ENCODE measurements at places on chromosomes 6 and 20. TPM values are rescaled to one million over a fixed set of nuclear protein-coding genes. Genes with fewer than 3 reads are reported as not detected.
A peak's percentile ranks its signal among the peaks of the same experiment; 100 is the strongest.

- H3K27ac ChIP-seq: no peak overlapping the region
- no peaks in the 10 kb centered on the region for H3K36me3 ChIP-seq
- no peak for DNase-seq
- no peak overlapping the region for H3K4me3 ChIP-seq
- H3K4me1 ChIP-seq: peaks cover 3% of the 10 kb centered on the region
- no peaks in the 10 kb centered on the region for H3K27me3 ChIP-seq
Observed at GRCh38 chr6:157456524-157456829, 75.5 kb downstream of the ZDHHC14 start.

DNA sequence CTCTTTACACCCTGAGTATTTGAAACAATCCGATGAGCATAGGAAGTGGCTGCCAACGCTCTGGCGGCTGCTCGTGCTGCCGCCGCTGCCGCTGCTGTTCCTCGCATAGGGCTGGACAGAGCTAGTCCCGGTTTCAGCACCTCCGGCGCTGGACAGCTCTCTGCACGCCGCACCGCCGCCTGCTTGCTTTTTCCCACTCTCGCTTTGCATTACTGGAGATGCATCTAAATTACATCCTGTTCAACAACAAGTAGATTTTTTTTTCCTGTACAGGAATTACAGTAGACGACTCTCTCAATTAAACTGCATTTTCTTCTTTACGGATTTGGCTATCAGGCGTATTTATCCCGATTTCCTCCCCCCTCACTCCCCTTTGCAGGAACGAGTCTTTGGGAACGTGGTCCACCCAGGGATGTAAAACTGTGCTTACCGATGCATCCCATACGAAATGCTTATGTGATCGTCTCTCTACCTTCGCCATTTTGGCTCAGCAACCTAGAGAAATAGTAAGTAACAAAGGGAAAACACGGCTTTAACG is 563.8 kb downstream of the LMBRD1 start:
- DNase-seq: peak; percentile 89
- no peak overlapping the region for H3K4me3 ChIP-seq
- peak overlapping the region; percentile 10 for H3K27ac ChIP-seq
- H3K27me3 ChIP-seq: no peaks in the 10 kb centered on the region
- H3K36me3 ChIP-seq: no peaks in the 10 kb centered on the region
- H3K4me1 ChIP-seq: no peaks in the 10 kb centered on the region

DNA sequence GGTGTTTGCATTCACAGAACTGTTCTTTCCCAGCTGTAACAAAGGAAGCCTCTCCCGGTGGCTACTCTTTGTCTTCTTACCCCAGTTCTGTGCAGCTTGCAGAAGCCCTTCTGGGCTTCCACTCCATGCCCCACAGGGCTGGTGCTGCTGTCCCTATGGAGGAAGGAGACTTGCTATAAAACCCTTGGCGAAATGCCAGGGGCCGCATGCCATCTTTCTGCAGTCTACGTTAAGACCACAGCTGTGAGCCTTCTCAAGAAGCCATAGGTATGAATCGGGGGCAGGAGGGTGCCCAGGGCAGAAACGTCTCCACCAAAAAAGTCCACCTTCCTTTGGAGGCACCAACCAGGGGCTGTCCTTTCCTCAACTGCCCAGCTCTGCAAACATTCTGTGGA is 60.7 kb downstream of the PRND start:
- H3K4me3 ChIP-seq: no peak overlapping the region
- DNase-seq: no peak
- no peaks in the 10 kb centered on the region for H3K36me3 ChIP-seq
- H3K27me3 ChIP-seq: no peaks in the 10 kb centered on the region

DNA sequence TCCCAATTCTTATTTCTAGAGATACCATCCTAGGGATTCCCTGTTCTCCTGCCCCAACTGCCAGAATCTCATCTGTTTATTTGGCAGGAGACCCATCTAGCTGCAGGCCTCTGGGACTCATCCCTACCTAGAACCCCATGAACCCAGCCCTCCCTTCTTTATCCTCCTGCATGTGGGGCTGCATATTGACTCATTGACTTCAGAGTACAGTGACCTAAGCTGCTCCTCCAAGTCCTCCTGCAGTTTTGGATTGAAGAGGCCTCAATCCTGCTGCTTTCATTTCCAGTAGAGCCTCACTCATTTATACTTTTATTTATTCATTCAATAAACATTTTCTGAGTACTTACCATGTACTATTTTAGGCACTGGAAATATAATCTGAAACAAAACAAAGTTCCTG is 11.6 kb downstream of the TMEM200A start:
- peaks cover 3% of the 10 kb centered on the region for H3K4me1 ChIP-seq
- H3K36me3 ChIP-seq: no peaks in the 10 kb centered on the region
- no peaks in the 10 kb centered on the region for H3K27me3 ChIP-seq
- peak overlapping the region; percentile 65 for H3K27ac ChIP-seq
- DNase-seq: peak; percentile 59

GRCh38 chr20:8425802-8426201 is 293.7 kb downstream of the PLCB1 start:
- no peaks in the 10 kb centered on the region for H3K36me3 ChIP-seq
- no peaks in the 10 kb centered on the region for H3K4me1 ChIP-seq
- DNase-seq: no peak
- no peak overlapping the region for H3K4me3 ChIP-seq

GRCh38 chr20:53884859-53885541 is 185.4 kb downstream of the BCAS1 start:
- H3K4me1 ChIP-seq: no peaks in the 10 kb centered on the region
- no peak overlapping the region for H3K27ac ChIP-seq
- H3K36me3 ChIP-seq: no peaks in the 10 kb centered on the region
- no peaks in the 10 kb centered on the region for H3K27me3 ChIP-seq

DNA sequence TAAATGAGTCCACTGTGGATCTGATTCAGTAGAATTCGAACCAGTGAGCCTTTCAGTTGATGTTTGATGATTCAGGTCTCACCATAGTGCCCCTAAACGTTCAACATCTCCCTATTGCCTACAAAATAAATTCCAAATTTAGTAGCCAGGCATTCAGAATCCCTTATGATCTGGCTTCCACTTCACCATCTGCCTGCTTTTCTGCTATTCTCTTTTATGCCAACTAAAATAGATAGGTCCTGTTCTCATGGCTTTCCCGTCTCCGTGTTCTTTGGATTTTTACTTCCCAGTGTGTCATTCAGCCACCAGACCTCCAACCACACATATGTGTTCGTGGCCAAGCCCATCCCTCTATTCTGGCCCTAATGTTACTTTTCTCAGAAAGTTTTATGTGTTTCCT is 410.4 kb downstream of the LMBRD1 start:
- no peak overlapping the region for H3K4me3 ChIP-seq
- H3K27ac ChIP-seq: no peak overlapping the region
- H3K27me3 ChIP-seq: no peaks in the 10 kb centered on the region
- DNase-seq: no peak

DNA sequence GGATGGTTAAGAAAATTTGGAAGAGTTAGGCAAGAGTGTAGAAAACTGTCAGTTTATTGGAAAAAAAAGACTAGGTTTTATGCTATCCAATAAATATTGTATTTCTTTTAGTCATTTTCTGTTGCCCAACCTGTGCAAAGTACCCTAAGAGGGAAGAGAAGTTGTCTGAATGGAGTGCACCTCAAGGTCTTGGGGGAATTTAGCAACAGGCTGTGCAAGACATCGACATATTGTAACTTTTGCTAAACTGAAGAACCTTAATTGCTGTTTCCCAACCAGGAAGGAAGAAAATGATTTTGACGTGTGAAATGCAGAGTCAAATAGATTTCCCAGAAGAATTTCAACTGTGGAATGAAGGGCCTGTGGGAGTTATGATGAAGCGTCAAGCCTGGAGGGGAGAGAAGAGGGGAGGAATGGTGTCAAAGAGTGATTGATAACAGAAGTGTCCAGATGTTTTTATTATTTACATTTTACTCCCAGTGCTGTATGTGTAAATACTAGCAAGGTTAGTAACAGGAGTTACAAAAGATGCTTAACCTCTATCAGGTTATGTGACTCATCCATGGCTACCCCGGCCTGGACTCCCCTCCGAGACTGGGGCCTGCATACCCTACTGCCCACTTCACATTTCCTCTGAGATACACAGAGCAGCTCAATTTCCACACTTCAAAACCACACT is 246.8 kb downstream of the MYLK4 start:
- H3K27ac ChIP-seq: no peak overlapping the region
- no peaks in the 10 kb centered on the region for H3K27me3 ChIP-seq
- DNase-seq: no peak
- H3K36me3 ChIP-seq: no peaks in the 10 kb centered on the region
- no peak overlapping the region for H3K4me3 ChIP-seq

- peak overlapping the region; percentile 64 for H3K27ac ChIP-seq
- peak overlapping the region; percentile 35 for H3K4me3 ChIP-seq
- peak; percentile 57 for DNase-seq
- H3K27me3 ChIP-seq: peaks cover 37% of the 10 kb centered on the region
Observed at GRCh38 chr20:19212821-19213502, 520 bp downstream of the SLC24A3 start.

DNA sequence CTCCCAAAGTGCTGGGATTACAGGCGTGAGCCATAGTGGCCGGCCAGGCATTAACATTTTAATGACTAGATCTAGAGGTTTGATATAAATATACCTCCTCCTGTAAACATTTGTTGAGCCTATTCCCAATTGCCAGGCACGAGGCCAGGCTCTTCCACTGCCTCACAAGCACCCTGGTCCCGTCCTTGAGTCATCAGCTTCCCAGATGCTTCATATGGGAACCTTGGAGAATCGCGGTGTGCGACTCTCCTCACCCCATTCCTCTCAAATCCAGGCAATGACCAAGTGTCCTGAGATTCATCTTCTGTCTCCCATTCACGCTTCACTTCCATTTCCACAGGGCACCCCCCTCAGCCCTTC is 35.9 kb upstream of the PIM1 start:
- DNase-seq: no peak
- peak overlapping the region; percentile 82 for H3K27ac ChIP-seq
- no peaks in the 10 kb centered on the region for H3K36me3 ChIP-seq
- no peaks in the 10 kb centered on the region for H3K27me3 ChIP-seq
- no peak overlapping the region for H3K4me3 ChIP-seq

- no peak overlapping the region for H3K27ac ChIP-seq
- no peak overlapping the region for H3K4me3 ChIP-seq
- no peak for DNase-seq
- no peaks in the 10 kb centered on the region for H3K4me1 ChIP-seq
Observed at GRCh38 chr6:144593392-144593791, 308.3 kb downstream of the UTRN start.

DNA sequence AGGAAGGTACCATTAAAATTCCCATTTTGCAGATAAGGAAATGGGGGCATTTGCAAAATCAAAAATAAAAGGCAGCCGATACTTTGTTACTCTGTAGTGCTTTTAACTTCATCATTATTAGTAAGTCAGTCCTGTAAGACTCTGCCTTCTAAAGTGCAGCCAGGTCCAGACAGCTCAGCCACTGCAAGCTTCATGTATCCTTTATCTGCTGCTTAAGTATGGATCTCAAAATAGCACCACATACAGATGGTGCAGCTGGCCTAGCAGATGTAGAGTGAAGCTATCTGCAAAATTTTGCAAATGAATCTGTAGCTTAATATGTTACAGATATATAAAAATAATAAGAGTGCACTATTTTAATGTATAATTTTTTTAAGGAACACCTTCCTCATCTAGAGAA is 53.4 kb downstream of the NUS1 start:
- DNase-seq: no peak
- H3K4me1 ChIP-seq: no peaks in the 10 kb centered on the region
- no peak overlapping the region for H3K27ac ChIP-seq

GRCh38 chr6:15362274-15363160 is 116.6 kb downstream of the JARID2 start:
- no peaks in the 10 kb centered on the region for H3K36me3 ChIP-seq
- H3K4me3 ChIP-seq: no peak overlapping the region
- H3K4me1 ChIP-seq: peaks cover 6% of the 10 kb centered on the region
- peak; percentile 27 for DNase-seq
- no peaks in the 10 kb centered on the region for H3K27me3 ChIP-seq
- no peak overlapping the region for H3K27ac ChIP-seq

GRCh38 chr6:170257376-170257775 is 33.5 kb downstream of the DLL1 start:
- no peaks in the 10 kb centered on the region for H3K27me3 ChIP-seq
- H3K27ac ChIP-seq: no peak overlapping the region
- no peak for DNase-seq

DNA sequence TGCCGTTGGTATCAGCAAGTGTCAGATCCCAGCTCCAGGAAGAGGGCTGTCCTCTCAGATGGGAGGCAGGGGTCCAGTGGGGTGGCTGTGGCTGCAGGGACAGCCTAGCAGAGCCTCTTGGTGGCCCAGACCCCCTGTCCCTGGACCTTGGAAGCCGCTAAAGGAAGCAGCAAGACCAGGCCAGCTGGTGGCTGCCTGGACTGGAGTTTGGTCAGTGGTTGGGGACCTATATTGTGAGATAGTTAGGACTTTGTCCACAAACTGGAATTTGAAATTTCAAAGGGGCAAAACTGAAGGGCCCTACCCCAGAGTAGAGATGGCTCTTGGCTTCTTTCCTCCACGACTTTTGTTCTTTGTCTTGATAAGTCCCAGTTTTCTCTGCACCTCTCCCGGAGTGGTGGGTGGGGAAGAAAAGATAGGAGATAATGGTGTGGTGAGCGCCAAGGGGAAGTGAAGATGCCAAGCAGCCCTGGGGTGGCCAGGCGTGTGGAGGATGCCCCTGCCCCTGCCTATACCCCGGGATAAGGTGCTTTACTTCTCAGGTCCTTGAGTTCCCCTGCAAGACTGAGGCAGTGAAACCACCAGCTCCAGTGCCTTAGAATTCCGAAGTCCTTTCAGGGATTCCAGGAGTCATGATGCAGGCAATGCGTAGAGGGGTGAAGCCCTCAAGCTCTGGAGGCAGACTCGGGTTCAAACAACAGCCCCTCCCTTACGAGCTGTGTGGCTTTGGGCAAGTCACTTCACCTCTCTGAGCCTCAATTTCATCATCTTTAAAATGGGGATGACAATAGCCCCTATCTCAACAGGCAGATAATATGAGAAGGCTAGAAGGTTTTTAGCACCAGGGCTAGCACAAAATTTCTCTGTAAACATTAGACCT is 40.2 kb downstream of the HNF4A start:
- H3K27ac ChIP-seq: peak overlapping the region; percentile 47
- H3K27me3 ChIP-seq: no peaks in the 10 kb centered on the region

DNA sequence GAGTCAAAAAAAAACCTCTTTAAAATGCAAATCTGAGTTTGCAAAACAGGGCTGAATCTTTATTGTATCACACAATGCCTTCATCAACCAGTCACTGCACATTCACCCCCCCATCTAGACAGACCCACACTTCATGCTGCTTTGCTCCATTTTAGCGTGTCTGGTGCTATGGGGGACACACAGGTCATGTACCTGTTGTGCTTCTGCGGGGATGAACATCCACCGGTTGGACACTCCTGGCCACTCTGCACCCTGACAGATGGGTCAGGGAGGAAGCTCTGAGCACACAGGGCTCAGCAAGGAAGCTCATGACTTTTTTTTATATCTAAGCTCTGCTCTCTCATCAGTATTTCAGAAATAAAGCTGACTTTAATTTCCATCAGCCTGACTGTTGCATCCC is 136.3 kb downstream of the PRND start:
- DNase-seq: no peak
- no peaks in the 10 kb centered on the region for H3K4me1 ChIP-seq
- H3K4me3 ChIP-seq: no peak overlapping the region
- no peak overlapping the region for H3K27ac ChIP-seq
- H3K27me3 ChIP-seq: no peaks in the 10 kb centered on the region

- H3K27ac ChIP-seq: no peak overlapping the region
- H3K4me3 ChIP-seq: peak overlapping the region; percentile 77
- H3K4me1 ChIP-seq: peaks cover 3% of the 10 kb centered on the region
- no peak for DNase-seq
- H3K36me3 ChIP-seq: peaks cover 11% of the 10 kb centered on the region
Observed at GRCh38 chr6:36197739-36198221, 1.2 kb downstream of the BRPF3 start.

RIPOR2 gene
- polyA plus RNA-seq: 1.0 TPM

FHL5 gene
- polyA plus RNA-seq: 7.6 TPM

OARD1 gene
- polyA plus RNA-seq: 42.0 TPM

XKR7 gene
- polyA plus RNA-seq: 0.37 TPM

GHRH gene
- not detected for polyA plus RNA-seq

DIDO1 gene
- 11.6 TPM for polyA plus RNA-seq

PEX6 gene
- polyA plus RNA-seq: 34.6 TPM

HLA-DOB gene
- polyA plus RNA-seq: 2.7 TPM

Measured in small intestine (tissue), 16 donors.